ENCODE measurements at places on chromosomes 12 and 14.
A peak's percentile ranks its signal among the peaks of the same experiment; 100 is the strongest.

GRCh38 chr14:47252802-47253201 lies 422.6 kb downstream of the MDGA2 start:
- DNase-seq = no peak

DNA sequence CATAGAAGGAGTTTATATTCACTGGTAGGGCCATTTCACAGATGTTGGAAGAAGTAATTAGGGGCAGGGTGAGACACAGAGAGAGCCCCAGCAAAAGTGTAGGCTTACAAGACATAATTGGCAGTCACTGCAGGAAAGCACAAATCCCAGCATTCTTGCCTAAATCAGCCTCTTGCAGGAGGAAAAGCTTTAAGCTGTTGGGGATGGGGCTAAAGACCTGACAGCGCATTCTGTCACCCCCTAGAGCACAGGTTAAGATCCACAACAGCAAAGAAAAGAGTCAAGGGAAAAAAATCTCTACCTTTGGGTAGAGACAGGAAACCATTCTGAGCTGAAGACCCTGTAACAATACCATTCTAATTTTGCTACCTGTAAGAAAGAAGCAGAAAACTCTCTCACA lies 409.0 kb downstream of the DAD1 start:
- peak; percentile 54 for DNase-seq

GRCh38 chr14:38611928-38612327 lies 356.0 kb upstream of the CLEC14A start:
- peak; percentile 14 for DNase-seq

GRCh38 chr12:103841690-103842584 lies 903 bp upstream of the NT5DC3 start:
- DNase-seq = no peak

GRCh38 chr12:115572440-115572839 lies 705.1 kb downstream of the MED13L start:
- DNase-seq = no peak

- DNase-seq = peak; percentile 32
Observed at GRCh38 chr12:116879509-116880212, 1.6 kb downstream of the HRK start.

DNA sequence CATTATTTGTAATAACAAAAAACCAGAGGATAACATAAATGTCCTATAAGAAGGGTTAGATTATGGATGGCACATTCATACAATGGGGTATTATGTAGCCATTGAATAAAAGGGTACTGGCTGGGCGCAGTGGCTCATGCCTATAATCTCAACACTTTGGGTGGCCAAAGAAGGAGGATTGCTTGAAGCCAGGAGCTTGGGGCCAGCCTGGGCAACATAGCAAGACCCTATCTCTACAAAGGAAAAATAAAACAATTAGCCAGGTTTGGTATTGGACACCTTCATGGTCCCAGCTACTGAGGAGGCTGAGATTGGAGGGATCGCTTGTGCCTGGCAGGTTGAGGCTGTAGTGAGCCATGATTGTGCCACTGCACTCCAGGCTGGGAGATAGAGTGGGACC lies 14.8 kb downstream of the PTPN11 start:
- no peak for DNase-seq

- DNase-seq = no peak
Observed at GRCh38 chr12:128671528-128672042, 152.2 kb downstream of the SLC15A4 start.

DNA sequence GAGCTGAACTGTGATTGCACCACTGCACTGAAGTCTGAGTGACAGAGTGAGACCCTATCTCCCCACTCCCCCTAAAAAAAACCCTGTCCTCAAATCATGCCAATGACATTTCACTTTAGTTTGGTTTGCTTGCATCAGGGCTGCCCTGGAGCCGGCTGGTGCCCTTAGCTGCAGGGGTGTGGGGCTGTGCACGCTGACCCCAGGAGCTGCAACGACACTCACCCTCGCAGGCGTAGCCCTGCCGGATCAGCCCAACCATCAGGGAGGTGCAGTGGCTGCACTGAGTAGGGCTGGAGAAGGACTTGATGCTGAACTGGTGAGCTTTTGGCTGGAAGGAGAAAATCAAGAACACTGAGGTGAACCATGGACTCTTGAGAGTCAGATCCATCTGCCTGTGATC lies 29.8 kb downstream of the AMN start:
- no peak for DNase-seq

DNA sequence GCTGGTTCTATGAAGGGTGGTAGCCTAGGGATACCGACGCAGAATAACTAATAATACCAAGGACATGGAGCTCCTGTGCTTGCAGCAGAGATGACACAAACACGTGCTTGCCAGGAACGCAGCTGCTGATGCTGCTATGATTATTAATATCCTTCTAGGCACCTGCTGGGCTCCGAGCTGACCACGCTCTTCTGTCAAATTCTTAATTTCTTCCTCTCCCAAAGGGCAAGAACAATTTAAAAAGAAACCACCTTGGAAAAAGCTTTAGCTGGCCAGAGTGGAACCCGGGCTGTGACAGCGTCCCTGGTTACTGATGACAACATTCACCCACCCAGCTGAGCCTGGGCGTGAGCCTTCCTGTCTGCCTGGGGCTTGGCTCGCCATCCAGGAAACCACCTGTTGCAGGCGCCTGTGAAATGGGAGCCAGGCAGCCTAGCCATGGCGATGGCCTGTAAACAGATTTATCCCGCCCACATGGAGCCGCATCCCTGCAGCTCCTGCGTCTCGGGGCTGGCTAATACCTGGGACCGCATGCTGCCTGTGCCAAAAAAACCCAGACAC lies 28.8 kb downstream of the CLMN start:
- DNase-seq = no peak

DNA sequence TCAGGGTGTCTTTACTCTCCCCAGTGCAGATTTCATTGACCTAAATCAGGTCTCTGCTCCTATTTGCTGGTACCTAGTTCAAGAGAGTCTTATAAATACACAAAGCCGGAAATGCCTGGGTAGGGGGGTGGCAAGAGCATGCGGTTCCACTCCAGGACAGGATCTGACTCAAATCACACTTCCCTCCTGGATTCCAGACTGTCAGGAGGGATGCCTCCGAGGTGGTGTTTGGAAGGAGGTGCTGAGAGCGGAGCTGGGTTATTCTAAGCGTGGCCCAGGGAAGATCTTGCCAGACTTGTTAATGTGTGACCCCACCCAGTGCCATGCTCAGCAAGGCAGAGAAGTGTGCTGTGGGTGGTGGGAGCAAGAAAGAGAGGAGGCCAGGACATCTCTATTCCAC lies 49.8 kb downstream of the B4GALNT3 start:
- peak; percentile 27 for DNase-seq

DNA sequence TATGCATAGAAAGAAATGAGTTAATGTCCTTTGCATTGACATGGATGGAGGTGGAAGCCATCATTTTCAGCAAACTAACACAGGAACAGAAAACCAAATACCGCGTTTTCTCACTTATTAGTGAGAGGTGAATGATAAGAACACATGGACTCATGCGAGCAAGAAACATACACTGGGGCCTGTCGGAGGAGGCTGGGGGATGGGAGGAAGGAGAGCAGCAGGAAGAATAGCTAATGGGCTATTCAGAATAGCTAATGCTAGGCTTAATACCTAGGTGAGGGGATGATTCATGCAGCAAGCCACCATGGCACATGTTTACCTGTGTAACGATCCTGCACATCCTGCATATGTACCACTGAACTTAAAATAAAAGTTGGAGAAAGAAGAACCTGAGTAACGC lies 29.1 kb upstream of the SYT1 start:
- no peak for DNase-seq

GRCh38 chr12:38269897-38270296 lies 46.7 kb upstream of the ALG10B start:
- no peak for DNase-seq

DNA sequence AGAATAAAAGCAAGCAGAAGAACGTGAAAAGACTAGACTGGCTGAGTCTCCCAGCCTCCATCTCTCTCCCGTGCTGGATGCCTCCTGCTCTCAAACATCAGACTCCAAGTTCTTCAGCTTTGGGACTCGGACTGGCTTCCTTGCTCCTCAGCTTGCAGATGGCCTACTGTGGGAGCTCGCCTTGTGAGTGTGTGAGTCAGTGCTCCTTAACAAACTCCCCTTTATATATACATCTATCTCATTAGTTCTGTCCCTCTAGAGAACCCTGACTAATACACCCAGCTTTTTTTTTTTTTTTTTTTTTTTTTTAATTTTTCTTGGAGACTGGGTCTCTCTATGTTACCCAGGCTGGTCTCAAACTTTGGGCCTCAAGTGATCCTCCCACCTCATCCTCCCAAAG lies 46.9 kb downstream of the ACTN1 start:
- DNase-seq = no peak

- DNase-seq = no peak
Observed at GRCh38 chr14:30054201-30054600, 126.6 kb upstream of the PRKD1 start.

DNA sequence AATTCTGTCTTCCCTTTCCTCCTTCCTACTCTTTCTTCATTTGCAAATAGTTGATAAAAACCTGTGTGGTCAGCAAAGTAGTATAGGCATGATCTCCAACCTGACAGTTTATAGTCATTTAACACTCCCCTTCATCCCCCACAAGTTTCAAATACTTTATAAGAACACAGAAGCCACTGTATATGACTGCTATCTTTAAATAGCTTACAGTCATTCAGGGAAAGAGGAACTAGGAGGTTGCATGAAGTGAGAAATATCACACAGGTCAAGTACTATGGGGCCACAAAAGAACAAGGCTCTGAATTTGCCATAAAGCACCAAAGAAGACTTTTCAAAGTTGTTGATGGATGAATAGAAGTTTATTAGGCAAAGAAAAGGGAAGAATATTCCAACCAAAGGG lies 431.3 kb downstream of the NPAS3 start:
- DNase-seq = no peak

DNA sequence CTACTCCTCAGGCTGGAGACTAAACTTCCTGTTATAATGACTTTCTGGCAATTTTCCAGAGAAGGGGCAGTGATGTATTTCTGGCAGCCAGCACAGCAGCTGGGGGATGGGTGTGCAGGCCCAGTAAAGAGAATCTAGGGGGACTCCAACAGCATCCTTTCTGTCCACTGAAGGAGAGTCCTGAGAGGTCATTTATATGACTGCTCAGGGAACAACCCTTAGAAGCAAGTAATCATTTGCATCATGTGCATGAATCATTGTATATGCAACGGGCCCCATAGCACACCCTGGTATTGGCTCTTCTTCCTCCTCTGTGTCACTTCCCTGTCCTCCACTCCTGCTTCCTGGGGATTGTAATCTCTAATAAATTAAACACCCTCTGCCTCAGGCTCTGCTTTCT lies 493.8 kb downstream of the RPS29 start:
- no peak for DNase-seq

DNA sequence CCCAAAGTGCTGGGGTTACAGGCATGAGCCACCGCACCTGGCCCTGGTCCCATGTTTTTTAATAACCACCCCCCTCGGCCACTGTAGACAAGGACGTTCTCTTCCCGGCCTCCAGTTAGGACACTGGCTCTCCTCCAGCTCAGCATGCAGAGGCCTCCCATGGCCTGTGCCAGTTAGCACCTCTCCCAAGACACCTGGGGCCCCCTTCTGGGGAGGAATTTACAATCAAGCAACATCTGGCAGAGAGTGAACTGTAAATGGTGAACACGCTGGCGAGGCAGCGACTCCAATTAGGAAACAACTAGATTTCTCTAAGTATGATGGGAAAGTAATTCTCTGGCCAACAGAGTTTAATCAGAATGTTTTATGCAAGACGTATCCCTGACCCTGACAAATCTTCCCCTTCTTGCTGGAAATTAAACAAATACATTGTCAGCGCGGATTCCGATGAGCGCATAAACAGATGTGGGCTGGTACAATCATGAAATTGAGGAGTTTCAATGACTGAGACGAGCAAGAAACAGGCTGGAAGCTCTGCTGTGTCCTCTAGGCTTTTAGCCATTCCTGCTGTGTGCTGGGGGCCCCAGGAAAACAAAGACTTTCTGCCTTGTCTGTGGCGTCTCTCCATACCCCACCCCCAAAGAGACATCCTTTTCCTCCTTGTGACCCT lies 61.7 kb upstream of the DLK1 start:
- no peak for DNase-seq

GRCh38 chr12:6552140-6552551 lies 3.7 kb downstream of the IFFO1 start:
- no peak for DNase-seq

- no peak for DNase-seq
Observed at GRCh38 chr14:55446833-55447232, 6.4 kb upstream of the TBPL2 start.

DNA sequence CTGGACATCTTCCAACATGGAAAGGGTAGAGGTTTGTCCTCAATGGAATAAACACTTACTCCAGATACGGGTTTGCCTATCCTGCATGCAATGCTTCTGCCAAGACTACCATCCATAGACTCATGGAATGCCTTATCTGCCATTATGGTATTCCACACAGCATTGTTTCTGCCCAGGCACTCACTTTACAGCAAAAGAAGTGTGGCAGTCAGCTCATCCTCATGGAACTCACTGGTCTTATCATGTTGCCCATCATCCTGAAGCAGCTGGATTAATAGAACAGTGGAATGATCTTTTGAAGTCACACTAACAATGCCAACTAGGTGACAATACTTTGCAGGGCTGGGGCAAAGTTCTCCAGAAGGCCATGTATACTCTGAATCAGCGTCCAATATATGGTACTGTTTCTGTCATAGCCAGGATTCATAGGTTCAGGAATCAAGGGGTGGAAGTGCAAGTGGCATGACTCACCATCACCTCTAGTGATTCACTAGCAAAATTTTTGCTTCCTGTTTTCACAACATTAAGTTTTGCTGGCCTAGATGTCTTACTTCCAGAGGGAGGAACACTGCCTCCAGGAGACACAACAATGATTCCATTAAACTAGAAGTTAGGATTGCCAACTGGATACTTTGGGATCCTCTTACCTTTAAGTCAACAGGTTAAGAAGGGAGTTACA lies 140.4 kb downstream of the SLC35F4 start:
- no peak for DNase-seq

DNA sequence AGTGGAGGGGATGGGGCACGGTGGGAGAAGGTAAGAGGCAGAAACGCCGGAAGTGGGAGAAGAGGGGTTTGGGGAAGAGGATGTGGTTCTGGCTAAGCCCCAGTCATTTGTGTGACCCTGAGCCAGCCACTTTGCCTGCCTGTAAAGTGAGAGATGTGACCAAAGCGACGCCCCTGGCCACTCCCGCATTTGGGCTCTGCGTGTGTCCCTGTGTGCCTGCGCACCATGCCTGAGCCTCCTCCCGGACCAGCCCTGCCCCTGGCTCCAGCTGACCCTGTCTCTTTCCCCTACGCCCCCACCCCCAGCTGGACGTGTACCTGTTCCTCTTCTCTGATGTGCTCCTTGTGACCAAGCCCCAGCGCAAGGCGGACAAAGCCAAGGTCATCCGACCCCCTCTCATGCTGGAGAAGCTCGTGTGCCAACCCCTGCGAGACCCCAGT lies 8.0 kb downstream of the PLEKHG6 start:
- DNase-seq = no peak

- DNase-seq = no peak
Observed at GRCh38 chr12:94948232-94948810, 55.2 kb downstream of the NDUFA12 start.

- DNase-seq = no peak
Observed at GRCh38 chr12:67474934-67475620, 173.5 kb upstream of the DYRK2 start.

Measured in neural progenitor cell (in vitro differentiated cells).